AG04449 (cell line): ENCODE measurements at places on chromosomes 6 and 20.

DNA sequence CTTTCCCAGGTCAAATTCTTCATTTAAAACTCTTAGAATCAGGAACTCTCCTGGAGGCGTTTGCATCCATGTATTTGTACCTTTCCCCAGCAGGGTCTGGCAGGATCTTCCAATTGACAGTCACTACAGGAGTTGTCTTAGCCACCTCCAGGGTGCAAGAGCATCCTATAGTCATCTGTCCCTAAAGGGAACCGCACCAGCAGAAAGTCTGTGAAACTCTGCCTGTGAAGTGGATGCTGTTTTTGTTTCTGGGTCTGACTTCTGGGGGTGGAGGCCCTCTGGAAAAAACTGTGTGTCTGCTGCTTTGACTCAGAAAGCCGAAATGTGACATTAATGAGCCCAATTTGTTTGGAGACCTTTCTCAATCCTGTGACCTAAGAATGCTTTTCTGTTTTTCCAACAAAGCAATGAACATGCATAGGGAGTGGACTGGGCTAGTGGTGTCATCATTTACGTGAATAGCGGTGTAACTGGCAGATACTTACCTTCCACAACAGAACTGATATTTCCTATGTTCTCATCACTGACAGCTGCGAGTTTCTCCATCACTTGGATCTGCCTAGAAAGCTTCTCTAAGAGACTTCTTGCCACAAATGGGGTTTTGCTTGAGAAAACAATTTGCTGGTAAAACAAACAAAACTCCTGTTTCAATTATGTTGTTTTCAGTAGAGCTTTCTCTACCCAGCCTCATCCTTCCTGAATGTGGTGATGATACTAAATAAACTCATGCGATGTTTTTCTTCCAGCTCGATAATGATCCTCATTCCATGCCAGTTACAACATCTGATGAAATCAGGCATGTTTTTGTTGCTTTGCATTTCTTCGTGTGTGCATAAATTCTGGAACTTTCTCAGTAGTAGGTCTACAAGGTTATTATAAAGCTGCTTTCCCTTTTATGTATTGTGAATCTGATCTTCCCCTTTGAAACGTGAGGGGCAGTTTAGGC lies 33.3 kb upstream of the ARMH2 start:
- peak; percentile 55 for DNase-seq

GRCh38 chr6:42961020-42961470 lies 491 bp downstream of the GNMT start:
- DNase-seq, result no peak

DNA sequence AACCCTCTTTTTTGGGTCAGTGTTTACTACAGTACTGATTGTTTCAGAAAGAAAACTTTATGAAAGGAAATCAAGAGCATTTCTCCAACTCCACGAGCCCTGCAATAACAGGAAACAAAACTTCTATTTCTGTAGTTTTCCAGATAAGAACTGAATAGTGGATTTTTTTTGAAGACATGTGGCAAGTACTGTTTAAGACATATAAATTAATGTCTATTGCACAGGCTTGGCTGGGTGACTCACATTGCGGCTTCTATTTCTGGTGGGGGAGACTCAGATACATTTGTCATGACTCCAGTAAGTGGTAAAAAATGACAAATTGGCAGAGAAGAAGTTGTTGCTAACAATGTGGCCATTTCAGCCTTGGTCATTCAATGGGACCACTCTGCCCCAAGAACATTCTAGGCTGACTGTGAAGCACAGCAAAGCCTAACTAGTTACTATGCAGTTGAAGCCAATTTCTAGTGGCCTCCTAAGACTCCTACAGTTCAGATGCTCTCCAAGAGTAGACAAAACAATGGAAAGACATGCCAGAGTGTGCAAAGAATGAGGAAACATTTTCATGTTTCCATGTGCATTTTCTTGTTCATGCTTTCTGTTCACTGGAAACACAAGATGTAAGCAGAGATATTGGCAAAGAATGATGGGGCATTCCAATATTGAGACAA lies 200.9 kb downstream of the EDN1 start:
- DNase-seq, result peak; percentile 83

DNA sequence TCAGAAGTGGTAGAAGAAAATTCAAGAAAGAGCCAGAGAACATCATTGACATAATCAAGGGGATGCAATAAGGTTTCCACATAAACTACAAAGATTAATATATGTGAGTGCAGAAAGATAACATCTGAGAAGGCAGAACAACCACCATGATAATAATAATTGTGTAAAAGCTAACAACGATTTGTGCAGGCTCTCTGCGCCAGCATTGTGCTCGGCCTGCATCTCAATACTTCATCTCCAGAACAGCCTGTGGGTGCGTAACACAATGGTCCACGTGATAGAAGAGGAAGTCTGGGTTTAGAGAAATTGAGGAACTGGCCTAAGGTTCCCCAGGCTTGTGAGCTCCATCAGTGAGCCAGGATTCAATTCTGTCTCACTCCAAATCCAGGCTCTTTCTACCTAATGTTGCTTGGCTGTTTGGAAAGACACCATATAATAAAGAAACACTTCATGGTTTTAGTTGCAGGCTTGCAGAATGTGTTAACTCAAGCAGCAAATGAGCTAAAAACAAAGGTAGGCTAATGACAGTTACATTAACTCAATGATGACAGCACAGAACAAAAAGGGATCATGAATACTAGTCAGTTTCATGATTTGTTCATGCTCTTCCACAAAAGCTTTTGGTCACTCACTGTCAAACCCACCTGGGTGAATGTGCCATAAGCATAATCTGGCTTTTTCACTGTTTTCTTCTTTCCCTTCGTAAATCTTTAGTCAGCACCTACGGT lies 71.2 kb downstream of the LY86 start:
- no peak for DNase-seq

- no peak for DNase-seq
These were observed 785.6 kb downstream of the QKI start for GRCh38 chr6:164200071-164200470.

DNA sequence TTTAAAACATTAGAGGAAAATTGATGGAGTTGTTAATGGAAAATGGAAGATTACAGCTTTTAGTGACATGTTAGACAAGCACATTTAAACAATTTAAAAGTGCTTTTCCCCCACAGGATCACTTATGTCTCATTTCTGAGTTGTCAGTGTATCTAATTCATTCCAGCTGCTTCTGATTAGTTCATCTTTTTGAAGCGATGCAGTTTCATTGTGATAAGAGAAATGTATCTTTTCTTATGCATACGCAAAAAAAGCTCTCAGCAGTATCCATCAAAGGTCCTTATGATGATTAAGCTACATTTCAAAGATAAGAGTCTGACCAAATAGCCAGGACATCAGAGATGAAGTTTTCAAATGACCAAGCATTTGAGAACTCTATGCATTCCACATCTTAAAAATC lies 572.6 kb upstream of the SYNCRIP start:
- no peak for DNase-seq

DNA sequence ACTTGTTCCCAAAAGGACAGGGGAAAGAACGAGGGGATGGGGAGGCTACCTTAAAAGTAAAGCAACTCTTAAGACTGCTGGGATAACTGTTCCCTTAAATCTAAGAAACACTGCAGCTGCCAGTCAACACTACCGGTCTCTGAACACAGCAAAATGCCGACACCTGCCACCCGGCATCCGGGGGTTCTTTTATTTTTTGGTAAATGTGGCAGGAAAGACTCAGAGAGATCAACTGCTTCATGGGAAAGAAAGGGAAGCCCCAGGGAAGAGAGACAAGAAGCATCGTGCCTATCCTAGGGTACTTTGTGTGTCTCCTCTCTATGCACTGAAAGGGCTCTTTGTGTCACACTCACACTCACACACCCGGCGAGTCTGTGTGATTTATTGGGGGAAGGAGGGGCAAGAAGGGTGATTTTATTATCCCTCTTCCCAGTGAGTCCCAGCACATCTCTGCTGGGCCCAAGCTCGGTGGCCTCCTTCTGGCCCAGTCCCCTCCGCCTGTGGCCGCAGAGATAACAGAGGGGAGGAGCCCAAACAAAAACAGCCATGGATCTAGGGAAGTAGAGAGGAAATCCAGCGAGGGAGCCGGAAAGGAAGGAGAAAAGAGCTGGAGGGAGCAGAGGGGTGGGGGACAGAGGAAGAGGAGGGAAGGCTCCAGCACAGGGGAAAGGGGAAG lies 1.4 kb downstream of the FYN start:
- DNase-seq, result no peak

DNA sequence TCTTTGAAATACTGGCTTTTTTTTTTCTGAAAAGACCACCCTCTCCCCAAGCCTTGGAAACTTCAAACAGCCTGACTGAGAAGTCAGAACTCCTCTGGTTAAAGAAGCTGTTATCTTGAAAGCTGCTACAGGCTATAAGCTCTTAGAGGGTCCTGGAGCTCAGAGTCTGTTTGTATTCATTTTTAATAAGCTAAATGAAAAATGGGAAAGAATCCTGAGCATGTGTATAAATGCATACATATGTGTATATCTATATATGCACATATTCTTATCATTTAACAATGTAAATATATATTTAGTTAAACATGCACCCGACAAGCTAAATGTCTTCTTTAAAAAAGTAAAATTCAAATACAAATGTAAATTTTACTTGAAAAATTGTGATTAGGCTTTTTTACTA lies 494.9 kb upstream of the POU3F2 start:
- DNase-seq, result no peak

GRCh38 chr6:474453-475185 lies 83.1 kb downstream of the IRF4 start:
- no peak for DNase-seq

GRCh38 chr20:48287552-48288170 lies 502.4 kb upstream of the SULF2 start:
- no peak for DNase-seq

DNA sequence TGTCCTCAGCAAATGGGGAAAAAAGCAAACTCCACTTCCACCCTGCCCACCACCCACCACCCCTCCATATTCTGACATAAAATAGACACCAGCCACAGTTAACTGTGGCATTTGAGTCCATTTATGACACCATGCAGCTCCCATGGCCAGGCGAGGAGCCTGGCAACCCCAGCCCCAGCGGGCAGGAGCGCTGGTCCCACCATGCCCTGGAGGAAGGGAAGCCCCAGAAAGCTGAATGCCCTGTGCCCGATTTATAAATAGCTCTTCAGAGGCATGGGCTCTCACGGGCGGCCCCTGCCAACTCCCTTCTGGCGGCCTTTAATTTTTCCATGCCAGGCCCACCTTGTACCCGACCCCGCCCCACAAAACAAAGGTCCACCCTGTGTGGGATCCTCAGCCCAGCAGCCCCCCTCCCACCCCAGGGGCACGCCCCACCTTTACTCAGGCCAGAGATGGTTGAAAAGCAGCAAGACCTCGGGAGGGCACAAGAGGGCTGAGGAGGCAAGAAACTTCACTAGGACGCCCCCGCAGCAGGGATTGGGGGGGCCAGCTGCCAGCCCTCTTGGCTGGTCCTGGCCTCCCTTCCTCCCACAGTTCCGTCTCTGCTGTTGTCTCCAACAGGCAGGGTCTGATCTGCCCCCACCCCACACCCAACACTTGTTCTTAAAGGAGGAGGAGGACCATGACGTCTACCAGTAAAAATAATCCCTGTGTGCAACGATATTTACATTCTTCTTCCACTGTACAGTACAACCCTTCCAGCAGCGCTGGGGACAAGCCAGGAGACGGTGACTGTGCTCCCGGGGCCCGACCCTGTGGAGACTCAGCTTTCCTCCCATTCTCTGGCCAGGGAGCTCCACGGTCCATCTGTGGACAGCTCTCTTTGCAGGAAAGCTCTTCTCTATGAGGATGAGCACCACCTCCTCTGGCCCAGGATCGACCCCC lies 115.6 kb upstream of the CDYL start:
- DNase-seq, result no peak

- no peak for DNase-seq
These were observed 870 bp upstream of the MDFI start for GRCh38 chr6:41637194-41638001.

DNA sequence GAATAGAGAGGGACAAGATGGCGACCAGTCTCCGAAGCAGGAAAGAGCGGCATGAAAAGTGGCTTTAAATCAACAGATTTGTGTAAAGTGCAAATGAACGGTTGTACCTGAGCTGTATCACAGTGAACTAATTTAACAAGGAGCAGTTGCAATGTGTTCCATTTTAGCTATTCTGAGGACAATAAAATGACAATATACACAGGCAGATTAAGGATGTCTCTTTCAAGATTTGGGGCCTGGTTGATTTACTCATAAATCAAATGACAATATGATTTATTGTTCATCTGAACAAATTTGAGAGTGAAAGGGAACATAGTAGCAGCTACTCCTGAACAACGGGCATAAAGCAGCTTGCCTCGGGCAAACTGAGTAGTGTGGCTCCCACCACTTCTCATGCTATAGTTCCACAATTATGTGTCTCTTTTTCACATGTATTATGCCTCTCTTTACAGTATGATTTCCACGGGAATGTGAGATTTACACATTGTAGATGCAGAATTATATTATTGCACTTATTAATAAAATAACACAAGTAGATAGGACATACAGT lies 204.1 kb upstream of the AGPAT4 start:
- no peak for DNase-seq

DNA sequence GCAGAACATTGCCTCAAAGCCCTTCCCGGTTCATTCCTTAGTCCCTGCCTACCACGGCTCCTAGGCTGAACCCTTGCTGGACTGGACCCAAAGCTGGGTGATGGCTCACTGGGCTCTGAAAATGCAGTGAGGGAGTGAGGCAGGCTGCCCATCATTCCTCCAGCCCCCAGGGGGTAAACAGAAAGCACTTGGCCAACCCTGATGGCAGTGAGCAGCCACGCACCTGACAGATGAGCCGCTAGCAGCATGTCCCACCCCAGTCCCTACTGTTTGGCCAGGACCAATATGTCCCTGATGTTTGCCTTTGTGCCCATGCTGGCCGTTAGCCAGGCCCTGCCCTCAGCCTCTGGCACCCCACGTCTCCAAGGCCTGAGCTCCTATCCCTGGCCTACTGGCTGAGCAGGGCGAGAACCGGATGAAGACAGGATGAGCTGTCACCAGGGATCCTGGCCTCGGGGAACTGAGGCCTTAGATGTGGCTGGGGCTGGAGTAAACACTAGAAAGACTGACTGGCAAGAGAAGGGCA lies 19.4 kb upstream of the BAK1 start:
- no peak for DNase-seq

DNA sequence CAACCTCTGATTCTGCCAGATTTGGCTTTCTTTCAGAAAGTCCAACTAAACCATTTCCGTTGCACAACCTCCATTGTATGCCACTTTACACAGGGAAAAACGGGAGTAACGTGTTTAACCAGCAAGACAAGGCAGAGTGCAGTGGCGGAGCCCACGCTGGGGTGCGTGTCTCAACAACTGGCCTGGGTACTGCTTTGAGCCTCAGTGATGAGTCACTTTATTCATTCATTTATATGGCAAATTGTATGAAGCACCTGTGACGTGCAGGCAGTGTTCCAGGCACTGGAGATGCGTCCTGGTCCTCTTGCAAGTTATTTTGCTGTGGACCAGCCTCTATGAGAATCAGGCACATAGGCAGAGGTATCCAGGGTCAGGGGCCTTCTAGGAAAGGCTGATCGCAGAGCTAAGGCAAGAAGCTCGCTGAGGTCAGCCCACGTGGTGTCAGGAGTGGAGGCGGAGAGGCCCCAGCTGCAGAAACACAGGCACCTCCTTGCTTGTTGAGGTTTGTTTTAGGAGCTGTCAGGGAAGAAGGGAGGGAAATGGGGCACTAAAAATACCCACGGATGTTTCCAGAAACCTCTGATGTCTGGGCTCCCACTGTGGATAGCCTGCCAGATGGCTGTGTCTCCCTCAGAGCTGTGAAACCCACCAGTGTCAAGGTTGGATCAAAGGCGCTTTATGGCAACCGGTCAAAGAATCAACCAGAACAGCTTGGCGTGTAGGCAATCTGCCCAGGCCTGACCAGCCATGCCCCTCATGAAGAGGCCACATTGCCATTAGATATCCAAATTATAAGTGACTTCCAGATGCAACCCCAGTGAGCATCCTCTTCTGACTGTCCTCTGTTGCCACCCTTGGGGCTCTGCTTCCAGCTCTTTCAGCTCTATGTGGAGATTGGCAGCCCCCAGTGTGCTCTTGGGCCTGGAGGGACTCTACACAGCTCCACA lies 157.2 kb downstream of the CD83 start:
- DNase-seq, result no peak
